ENCODE measurements at places on chromosomes 3 and 15.

DNA sequence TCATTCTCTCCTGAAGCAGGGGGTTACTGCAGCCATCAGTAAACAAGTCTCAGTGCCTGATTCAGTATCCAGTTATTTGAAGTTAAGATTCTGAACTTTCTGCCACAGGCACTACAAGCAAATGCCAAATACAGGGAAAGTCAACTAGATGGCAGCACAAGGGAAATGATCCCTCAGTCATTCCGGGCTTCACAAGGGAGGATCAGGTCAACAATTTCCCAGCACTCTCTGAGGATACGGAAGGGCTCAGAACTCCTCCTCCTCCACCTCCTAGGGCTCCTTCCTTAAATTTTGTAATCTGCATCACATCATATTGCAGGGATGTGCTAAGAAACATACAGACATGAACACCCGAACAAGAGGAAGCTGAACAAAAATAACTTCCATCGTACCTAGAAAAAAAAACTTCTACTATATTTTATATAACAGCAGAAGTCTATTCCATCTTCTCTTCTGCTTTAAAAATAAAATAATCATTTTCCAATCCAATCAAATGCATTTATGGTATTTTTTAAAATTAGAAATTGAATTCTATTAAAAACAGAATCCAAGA is 187.1 kb downstream of the FMN1 start:
- DNase-seq: peak; percentile 16

- no peak for DNase-seq
Measured at GRCh38 chr15:46461416-46461815, 826.6 kb downstream of the SQOR start.

DNA sequence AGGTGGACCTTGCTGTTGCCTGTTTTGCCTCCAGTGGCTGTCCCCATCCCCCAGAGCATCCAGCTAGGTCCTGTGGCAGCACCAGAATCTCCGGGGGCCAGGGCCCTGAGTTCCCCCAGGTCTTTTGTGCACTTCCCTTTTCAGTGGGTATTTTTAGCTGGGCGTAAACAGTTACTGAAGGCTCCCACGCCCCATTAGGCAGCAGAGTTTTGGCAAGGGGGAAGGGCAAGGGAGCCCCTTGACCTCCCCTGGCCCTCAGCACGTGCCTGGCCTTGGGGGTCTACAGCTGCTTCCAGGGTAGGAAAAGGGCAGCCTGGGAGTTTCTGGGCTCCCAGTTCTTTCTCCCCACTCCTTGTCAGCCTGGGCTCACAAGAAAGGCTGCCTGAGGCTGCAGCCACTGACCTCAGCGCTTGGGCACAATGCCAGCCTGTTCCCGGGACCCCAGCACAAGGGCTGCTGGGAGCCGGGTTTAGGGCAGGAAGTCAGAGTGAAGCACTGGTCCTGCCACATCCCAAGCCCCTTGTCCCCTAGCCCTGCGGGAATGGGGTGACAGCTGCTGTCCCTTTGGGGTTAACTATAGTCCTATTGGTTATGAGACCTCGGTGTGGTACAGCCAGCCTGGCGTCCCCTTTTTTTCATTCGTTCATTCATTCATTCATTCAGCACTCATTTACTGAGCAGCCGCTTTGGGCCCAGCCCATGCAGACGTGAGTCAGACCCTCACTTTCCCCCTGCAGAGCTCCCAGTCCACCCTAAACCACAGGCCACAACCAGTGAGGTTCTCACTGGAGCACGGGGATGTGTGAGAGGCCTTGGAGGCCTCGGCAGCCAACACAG is 8.4 kb downstream of the CSK start:
- peak; percentile 49 for DNase-seq

GRCh38 chr3:119598410-119599098 is 869 bp downstream of the PLA1A start:
- DNase-seq: no peak

DNA sequence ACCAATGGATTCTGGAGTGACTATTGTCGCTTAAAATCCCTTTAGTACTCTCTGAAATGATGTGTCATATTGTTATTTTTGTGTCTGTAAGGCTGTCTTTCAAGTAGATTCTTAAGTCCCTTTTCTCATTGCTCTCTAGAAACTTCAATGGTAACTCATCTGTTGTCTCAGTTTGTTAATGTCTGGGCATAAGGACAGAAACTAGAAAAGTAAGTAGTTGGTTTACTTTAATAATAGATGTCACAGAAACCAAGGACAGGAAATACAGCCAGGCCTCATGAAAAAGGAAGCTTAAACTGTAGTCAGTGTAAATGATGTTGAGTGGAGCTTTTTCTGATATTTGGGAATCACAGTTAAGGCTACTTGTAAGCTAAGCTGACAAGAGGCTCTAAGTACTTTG is 730.2 kb upstream of the DPPA4 start:
- DNase-seq: no peak

GRCh38 chr15:60585743-60586708 is 107.1 kb upstream of the ICE2 start:
- peak; percentile 88 for DNase-seq

DNA sequence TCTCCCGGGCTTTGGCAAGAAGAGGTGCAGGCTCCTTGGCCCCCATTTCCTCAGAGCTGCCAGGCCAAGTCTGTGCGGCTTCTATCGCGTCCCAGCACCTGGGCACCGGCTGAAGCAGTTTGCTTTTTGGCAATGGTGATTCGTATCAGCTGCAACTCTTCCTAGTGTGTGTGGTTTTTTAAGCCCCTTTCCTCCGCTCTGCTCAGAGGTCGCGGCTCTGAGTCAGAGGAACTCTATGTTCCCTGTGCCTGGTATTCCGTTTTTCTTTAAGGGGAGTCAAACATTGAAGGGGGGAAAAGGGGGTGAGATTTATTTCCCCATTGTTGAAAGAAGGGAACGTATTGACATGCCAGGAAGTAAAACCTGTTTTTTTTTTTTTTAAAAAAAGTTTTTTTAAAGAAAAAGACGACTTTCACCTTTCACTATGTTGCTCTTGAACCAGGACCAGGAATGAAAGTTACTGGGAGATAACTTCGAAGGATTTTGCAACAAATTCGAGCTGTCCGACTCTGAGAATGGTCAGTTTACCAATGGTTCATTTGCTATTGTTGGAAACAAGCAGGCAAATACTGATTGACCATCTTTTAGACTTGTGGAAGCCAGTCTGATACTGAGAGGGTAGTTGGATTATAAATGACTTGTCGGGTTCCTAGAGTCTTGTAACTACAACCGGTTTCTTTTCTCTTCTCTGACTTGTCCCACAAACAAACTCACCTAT is 1.1 kb downstream of the ARMC8 start:
- DNase-seq: no peak

GRCh38 chr15:47409038-47409437 is 308.3 kb upstream of the SEMA6D start:
- DNase-seq: no peak

GRCh38 chr15:96367311-96368200 is 37.1 kb downstream of the NR2F2 start:
- no peak for DNase-seq

- DNase-seq: no peak
Measured at GRCh38 chr15:70633991-70634390, 129.4 kb downstream of the UACA start.

- no peak for DNase-seq
Measured at GRCh38 chr3:131796558-131797198, 238.1 kb downstream of the CPNE4 start.

GRCh38 chr15:60070838-60071493 is 66.9 kb downstream of the FOXB1 start:
- no peak for DNase-seq

DNA sequence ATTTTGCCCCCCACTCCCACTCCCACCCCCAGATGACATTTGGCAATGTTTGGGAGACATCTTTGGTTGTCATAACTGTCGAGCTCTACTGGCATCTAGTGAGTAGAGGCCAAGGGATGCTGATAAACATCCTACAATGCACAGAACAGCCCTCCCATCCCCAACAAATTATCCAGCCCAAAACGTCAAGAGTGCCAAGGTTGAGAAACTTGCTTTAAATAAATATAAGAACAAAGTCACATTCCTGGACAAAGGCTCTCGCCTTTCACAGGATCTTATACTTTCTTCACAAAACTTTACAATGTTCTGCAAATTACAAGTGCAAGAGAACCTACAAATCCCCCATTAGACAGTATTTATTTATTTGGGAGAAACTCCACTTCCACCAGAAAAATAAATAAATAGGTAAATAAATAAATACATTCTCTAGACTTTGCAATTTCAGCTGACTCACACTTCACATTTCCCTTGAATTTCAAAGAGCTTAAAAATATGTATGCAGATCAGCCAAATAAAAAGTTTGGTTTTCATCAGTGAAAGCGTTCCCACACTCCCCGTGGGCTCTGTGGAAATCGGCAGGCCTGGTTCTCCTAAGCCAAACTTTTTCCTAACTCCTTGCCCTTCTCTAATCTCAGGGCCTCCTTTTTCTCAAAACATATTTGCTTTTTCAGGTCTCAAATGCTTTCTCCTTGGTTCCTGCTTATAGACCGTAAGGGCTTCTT is 12.7 kb upstream of the CPA3 start:
- no peak for DNase-seq

DNA sequence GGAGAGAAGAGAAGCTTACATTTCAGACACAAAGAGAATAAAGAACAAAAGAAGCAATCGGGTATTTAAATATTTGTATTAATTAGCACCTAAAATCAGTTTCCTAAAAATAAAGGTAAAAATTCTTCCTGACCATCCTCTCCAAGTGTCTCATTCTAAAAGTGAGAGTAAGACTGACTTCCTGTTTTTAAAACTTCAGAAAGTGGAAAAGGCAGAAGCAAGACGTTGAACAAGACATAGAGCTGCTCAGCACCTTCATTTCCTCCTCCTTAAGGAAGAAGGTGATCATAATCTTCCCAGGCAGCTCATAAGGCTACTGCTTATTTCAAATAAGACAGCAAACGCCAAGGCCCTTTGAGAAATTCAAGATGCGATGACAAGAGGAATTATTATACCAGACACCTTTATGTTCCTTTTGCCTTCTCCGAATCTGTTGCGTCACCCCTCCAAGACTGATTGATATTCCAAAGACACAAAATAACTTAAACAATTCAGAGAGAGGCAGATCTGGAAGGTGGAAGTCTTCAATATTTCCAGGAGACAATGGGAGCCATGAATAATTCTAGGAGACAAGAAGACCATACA is 238.8 kb upstream of the TLE3 start:
- no peak for DNase-seq

- no peak for DNase-seq
Measured at GRCh38 chr3:9653565-9654248, 4.4 kb downstream of the MTMR14 start.

GRCh38 chr3:143016321-143016972 is 15.1 kb downstream of the U2SURP start:
- no peak for DNase-seq

DNA sequence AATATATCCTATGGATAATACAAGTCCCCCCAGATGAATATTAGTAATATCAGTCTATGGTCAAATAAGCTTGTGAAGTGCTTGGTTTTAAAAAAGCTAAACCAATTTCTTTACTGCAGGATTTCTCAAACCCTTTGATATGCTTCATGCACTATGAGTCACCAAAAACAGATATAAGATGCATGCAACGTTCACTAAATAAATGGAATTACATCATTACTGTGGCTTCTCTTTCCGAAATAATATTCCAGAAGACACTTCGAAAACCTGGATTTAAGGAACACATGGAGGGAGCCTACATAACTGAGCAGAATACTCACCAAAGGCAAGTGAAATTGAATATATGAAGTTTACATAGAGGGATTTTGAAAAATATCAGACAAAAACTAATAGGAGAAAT is 126.3 kb upstream of the ABI3BP start:
- peak; percentile 11 for DNase-seq

- no peak for DNase-seq
Measured at GRCh38 chr15:91864664-91865063, 11.2 kb downstream of the SLCO3A1 start.

GRCh38 chr15:46442901-46443590 is 808.2 kb downstream of the SQOR start:
- DNase-seq: no peak

DNA sequence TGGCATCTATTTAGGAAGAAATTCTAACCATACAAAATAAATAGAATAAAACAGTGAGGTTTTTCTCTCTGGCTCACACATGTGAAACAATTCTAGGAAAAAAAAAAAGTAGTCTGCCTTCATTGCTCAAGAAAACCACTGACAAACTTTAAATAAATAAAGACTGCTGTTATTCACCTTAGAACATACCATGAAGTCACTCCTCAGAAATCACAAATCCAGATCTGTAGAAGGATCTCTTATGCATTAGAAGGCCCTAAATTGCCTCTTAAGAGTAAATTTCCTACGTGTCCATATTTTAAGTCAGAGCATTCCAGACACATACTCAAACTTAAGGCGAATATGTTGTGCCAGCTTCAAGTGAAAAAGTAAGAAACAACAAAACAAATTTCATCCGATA is 217.3 kb downstream of the ZIC4 start:
- DNase-seq: no peak

Data from hepatocyte (in vitro differentiated cells).